ENCODE measurements at places on chromosomes 2 and 18.

- DNase-seq: no peak
Measured at GRCh38 chr2:43412114-43412753, 183.6 kb downstream of the THADA start.

GRCh38 chr18:50393802-50394201, 19.0 kb downstream of the SKA1 start:
- no peak for DNase-seq

GRCh38 chr2:159755788-159756187, 42.2 kb downstream of the CD302 start:
- peak; percentile 45 for DNase-seq

- no peak for DNase-seq
Measured at GRCh38 chr2:28447943-28448792, 47.7 kb upstream of the PLB1 start.

DNA sequence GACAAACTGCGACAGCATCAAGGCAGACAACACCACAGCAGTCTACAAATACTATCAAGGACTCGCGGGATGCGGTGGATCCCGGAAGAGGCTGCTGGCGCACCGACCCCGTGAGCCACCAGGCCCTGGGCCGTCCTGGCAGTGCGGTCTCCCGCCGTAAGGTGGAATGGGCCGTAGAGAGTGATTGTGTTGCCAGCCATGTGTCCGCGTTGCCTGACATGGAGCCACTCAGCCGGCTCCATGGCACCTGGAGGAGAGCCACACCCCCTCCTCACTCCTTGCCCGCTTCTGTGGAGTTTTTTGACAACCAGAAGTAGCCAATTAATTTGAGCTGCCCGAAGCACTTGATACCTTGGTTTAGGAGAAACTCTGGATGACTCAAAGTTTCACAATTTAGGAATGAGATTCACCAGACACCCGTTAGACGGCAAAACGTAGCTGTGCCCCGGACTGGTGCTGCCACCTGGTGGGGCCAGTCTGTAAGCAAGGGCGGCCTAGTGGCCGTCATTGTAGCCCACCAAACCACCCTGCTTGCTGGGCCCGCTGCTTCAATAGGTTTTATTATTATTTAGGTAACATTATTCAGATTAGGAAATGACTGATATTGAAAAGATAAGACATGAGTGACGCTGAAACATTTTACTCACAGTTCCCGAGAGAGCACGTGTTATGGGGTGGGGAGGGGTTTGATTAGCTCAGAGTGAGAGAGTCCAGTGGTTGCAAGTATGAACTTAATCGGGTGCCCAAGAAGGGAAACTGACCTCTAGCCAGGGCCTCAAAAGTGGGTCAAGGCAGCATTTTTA, 10.2 kb upstream of the IMP4 start:
- peak; percentile 82 for DNase-seq

DNA sequence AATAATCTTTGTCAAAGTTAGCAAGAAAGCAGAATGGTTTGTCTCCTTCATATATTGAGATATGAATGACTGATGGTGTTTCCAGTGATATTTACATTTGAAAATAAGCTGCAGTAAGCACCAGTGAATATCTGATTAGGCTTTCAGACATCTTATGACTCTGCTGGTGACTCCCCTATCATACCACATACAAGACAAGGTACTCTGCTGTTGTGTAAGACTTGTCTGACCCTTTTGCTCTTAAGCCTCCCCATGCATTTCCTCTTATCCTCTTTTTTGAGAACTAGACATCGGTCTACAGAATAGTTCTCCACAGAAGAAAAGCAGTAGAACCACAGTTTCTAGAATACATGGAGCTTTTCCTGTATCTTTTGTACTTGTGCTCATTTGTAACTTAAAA, 9.3 kb downstream of the POLI start:
- no peak for DNase-seq

DNA sequence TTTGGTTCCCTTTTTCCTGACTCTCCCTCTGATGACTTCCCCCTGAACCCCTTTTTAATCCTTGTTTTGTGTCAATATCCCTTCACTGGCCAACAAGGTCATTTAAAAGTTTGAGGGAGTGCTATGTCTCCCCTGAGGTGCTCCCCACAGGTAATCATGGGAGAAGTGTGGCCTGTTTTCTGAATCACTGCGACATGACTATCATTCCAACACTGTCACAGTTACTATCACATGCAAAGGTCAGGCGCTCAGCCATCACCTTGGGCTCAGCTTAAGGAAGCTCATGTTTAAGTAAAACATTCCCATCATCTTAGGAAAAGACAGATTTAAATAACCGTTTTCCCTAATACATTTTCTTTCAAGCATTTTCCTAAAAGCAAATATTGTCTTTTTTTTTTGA, 20.9 kb upstream of the ACAA2 start:
- DNase-seq: no peak

Measured in D341Med (cell line).